ENCODE measurements at places on chromosomes 16 and 17.
A peak's percentile ranks its signal among the peaks of the same experiment; 100 is the strongest.

DNA sequence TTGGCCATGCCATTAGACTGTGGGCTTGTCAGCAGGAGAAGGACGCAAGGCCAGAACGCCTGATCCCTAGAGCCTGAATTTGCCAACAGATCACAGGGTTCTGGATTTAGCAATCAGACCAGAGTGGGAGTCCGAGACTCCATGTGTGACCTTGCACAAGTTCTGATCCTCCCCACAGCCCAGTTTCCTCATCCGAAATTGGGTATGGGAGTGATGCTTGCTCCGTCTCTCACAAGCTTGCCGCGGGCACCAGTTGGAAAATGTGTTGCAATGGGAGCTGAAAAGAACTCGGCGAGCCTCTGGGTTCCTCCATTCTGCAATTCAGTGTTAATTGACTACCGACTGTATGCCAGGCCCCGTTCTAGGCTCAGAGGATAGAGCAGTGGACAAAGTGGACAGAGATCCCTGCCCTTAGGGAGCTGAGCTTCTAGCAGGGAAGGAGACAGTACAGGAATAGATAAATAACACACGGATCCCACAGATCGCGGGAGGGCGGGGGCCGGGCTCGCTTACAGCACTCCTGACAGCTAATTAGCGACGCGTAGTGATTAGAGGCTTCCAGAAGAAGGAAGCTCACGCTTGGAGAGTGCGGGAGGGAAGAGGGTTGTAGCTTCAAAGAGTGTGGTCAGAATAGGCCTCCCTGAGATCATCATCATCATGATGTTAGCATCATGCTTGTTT is 150.4 kb upstream of the CIBAR2 start:
- no peak for DNase-seq

- DNase-seq, result no peak
These were observed 11.5 kb downstream of the NHERF1 start for GRCh38 chr17:74759941-74760340.

DNA sequence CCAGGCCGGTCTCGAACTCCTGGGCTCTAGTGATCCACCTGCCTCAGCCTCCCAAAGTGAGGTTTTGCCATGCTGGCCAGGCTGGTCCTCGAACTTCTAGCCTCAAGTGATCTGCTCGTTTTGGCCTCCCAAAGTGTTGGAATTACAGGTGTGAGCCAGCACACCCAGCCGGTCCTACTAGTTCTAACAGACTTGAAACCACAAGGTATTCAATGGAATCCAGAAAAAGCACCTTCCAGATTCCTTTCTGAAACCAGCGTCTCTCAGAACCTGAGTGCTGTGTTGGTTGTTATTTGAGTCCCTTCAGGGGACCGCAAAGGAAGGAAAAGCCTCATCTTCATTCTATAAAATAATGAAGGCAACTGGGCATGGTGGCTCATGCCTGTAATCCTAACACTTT is 4.1 kb downstream of the KRABD2 start:
- no peak for DNase-seq

- no peak for DNase-seq
These were observed 12.4 kb downstream of the PLCD3 start for GRCh38 chr17:45119964-45120363.

DNA sequence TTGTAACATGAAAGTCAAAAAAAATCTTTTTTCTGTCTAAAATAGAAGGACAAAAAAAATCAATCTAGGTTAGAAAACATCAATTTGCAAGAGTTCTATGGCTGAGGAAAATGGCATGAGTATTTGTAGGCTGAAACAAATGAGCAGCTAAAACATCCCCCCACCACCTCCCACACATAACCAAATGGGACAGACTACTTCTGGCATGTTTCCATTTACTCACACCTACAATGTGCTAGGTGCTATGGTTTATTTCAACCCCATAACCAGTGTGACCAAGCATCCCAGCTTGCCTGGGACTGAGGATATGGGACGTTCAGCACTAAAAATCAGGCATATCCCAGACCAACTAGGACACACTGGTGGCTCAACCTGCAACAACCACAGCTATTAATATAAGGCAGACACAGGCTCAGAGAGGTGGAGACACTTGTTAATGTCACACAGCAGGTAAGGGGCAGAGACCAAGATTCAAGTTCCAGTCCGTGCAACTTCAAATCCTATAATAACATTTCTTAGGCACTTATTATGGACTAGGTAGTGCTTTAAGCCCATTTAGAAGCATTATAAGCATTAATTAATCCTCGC is 96.0 kb downstream of the XYLT1 start:
- no peak for DNase-seq

GRCh38 chr17:81672504-81672903 is 6.0 kb downstream of the CCDC137 start:
- no peak for DNase-seq

- DNase-seq, result no peak
These were observed 7.5 kb downstream of the RFFL start for GRCh38 chr17:35056013-35056412.

GRCh38 chr17:3004150-3004801 is 59.1 kb downstream of the OR1D5 start:
- peak; percentile 94 for DNase-seq

DNA sequence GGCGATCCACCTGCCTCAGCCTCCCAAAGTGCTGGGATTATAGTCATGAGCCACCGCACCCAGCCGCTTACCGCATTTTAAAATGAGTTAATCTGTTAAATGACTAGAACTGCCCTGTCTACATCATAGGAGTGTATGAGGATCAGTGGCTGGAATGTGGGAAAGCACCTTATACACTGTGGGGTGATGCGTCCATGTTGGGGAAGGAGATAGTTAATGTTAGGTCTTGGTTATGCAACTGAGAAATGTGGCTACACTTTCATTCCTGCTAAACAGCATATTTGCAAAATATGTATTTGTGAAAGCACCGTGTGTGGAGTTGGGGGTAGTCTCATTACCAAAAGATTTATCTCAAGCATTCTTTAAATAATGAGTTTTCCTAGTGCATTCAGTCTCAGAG is 107.6 kb downstream of the SPACA3 start:
- no peak for DNase-seq
